ENCODE measurements at places on chromosomes 2 and 18.

DNA sequence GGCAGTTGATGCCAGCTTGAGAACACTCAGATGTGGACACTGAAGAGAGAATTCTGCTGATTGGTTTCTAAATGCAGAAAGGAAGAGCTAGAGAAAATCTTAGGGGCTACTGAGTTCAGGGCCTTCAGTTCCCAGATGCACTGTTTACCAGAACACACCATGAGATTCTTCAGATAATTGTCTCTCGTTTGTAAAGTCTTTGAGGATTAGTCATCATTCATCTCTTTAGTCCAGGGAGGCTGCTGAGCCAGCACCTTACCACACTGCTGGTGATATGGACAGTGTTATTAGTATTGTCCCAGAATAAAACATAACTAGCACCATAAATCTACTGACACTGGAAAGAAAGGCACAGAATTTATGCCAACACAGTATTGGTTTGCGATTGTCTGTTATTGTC is 690.8 kb upstream of the CELF4 start:
- DNase-seq, result no peak

DNA sequence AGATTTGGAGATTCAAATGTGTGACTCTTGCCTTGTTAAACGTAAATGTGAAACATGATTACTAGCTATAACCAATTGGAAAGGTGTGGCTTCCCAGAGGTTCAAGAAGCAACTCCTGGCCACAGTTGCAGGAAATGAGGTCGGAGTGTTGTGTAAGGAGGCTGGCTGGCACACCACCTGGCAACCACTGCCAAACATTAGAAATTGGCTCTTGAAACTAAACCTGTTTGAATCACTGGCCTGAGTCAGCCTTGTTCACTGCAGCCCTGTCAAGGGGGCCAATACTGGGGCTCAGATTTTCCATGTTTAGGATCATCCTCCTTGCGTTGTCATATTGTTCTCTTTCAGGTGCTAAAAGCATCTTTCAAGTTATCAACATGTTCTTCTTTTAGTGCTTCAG is 206.3 kb downstream of the ARL6IP6 start:
- DNase-seq, result peak; percentile 40

- no peak for DNase-seq
Measured at GRCh38 chr18:80009661-80010550, 21.5 kb upstream of the TXNL4A start.

- no peak for DNase-seq
Measured at GRCh38 chr2:40367652-40368051, 84.2 kb downstream of the SLC8A1 start.

GRCh38 chr18:60413944-60414547 is 41.5 kb upstream of the MC4R start:
- DNase-seq, result no peak

Measured in RPMI8226 (cell line).